Upper lobe of right lung (tissue), 1 donor: ENCODE measurements at places on chromosomes 3 and 15. TPM values are rescaled to one million over a fixed set of nuclear protein-coding genes. Genes with fewer than 3 reads are reported as not detected.

Gene SPCS1
- total RNA-seq: 76.0 TPM

Gene TRIM42
- total RNA-seq: not detected

Gene GHSR
- not detected for total RNA-seq

Gene RTP1
- total RNA-seq: not detected

Gene ACSBG1
- total RNA-seq: not detected

Gene EXOSC7
- 36.2 TPM for total RNA-seq

Gene NISCH
- 94.6 TPM for total RNA-seq

Gene TMEM266
- total RNA-seq: 2.5 TPM

Gene EFCAB12
- total RNA-seq: 0.55 TPM

Gene SMCO1
- total RNA-seq: not detected

Gene ATP8B4
- 9.4 TPM for total RNA-seq

DNA sequence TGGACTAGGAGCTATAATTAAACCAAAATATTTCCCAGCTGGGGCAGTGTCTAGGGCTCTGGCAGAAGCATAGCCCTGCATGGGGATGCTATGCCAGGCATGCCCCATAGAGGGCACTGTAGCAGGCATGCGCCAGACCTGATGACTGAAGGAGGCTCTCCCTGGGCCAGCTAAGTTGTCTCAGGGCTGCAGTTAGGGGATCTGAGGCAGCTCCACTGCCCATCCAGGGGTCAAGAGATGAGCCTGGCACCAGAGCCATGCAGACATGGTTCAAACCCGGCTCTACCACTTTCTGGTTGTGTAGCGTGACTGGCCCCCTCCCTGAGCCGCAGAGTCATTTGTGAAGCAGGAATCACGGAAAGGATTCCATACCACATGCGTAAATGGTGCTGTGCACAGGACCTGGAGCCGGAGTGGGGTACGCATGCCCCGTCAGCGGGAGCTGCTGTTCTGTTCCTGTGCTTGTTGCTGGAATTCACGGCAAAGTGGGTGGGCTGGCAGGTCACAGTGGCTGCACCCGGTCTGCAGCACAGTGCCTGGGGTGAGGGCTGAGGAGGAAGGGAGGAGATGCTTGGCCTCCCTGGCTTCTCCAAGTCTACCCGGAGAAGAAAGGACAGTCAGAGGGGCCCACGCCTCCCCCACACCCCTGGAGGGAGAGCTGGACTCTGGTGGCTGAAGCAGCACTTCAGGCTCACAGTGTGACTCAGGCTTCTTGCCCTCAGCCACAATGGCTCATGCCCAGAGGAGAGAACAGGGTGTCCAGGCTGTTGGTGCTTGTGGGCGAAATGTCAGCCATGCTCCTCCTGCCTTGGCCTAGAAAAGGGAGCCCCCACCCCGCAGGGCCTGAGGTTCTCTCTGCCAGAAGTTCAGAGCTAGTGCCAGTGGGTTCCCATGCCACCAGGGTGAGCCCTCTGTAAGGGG lies 43.1 kb downstream of the DNASE1L3 start:
- peaks cover 14% of the 10 kb centered on the region for H3K36me3 ChIP-seq
- H3K27me3 ChIP-seq: no peaks in the 10 kb centered on the region
- H3K27ac ChIP-seq: no peak overlapping the region
- H3K4me3 ChIP-seq: no peak overlapping the region
- peaks cover 27% of the 10 kb centered on the region for H3K4me1 ChIP-seq

- peak overlapping the region; percentile 20 for H3K27ac ChIP-seq
- no peaks in the 10 kb centered on the region for H3K27me3 ChIP-seq
- peaks cover 14% of the 10 kb centered on the region for H3K4me1 ChIP-seq
- no peaks in the 10 kb centered on the region for H3K36me3 ChIP-seq
- H3K4me3 ChIP-seq: no peak overlapping the region
These were observed 11.3 kb upstream of the LIMD1 start for GRCh38 chr3:45583021-45583851.

GRCh38 chr3:79514069-79514468 lies 253.7 kb downstream of the ROBO1 start:
- no peak for DNase-seq
- H3K4me1 ChIP-seq: no peaks in the 10 kb centered on the region
- no peaks in the 10 kb centered on the region for H3K36me3 ChIP-seq

- no peaks in the 10 kb centered on the region for H3K27me3 ChIP-seq
- no peaks in the 10 kb centered on the region for H3K4me1 ChIP-seq
- no peak overlapping the region for H3K4me3 ChIP-seq
- H3K27ac ChIP-seq: no peak overlapping the region
These were observed 183.1 kb upstream of the TLE3 start for GRCh38 chr15:70280781-70281180.

- H3K27me3 ChIP-seq: peaks cover 5% of the 10 kb centered on the region
- H3K4me1 ChIP-seq: no peaks in the 10 kb centered on the region
- no peak overlapping the region for H3K27ac ChIP-seq
- H3K4me3 ChIP-seq: no peak overlapping the region
These were observed 49.5 kb upstream of the CTXND1 start for GRCh38 chr15:80301472-80301871.

GRCh38 chr3:136716629-136717028 lies 35.5 kb downstream of the STAG1 start:
- no peak for DNase-seq
- H3K4me3 ChIP-seq: no peak overlapping the region
- no peaks in the 10 kb centered on the region for H3K4me1 ChIP-seq
- H3K27me3 ChIP-seq: no peaks in the 10 kb centered on the region
- no peaks in the 10 kb centered on the region for H3K36me3 ChIP-seq

GRCh38 chr3:24388611-24389010 lies 106.0 kb downstream of the THRB start:
- no peaks in the 10 kb centered on the region for H3K27me3 ChIP-seq
- no peak for DNase-seq
- no peak overlapping the region for H3K4me3 ChIP-seq

- H3K36me3 ChIP-seq: no peaks in the 10 kb centered on the region
- peak within 1 kb of the TSS; percentile 55 for H3K4me3 ChIP-seq
- H3K27ac ChIP-seq: peak within 1 kb of the TSS; percentile 90
- peaks cover 53% of the 10 kb centered on the region for H3K4me1 ChIP-seq
- DNase-seq: peak; percentile 89
These were observed at the start of gene SEMA3B for GRCh38 chr3:50268703-50269451. Gene SEMA3B (plus strand): TSS chr3:50269147. CDS start chr3:50269241, 94 bp downstream.

DNA sequence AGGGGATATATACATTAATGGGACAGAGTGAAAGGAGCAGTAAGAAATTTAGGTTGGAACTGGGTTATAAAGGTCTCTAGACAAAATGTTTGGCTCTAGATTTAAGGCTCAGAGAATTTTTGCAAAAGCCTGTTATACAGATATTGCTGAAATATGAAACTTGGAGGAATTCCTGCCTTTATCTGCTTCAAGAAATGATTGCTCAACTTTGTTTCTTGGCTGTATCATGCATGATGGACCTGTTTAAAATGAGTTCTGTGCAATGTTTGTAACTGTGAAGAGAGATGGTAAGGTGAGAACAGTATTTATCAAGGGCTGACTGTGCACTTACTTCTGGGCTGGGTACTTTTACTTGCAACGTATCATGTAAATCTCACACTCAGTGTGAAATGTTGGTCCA lies 3.3 kb downstream of the CRYBG3 start:
- no peak overlapping the region for H3K27ac ChIP-seq
- peaks cover 8% of the 10 kb centered on the region for H3K4me1 ChIP-seq
- no peaks in the 10 kb centered on the region for H3K36me3 ChIP-seq
- DNase-seq: no peak
- no peaks in the 10 kb centered on the region for H3K27me3 ChIP-seq

DNA sequence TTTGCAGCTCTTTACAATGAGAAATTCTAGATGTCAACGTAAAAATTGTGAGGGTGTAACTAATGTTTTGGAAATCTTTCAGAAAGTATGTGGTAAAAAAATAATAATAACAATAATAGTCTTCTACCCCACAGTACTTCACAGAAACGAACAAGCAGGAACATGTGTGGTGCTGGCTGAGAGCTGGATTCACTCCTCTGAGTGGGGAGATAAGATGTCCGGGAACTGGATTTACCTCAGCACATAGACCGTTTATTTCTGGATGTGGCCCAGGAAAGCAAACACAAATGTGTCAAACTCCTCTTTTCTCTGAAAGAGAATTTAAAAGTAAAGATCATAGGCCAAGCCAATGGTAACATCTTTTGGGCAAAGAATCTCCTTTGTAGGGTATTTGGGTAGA lies 103.4 kb downstream of the SLC49A4 start:
- H3K4me1 ChIP-seq: no peaks in the 10 kb centered on the region
- no peak overlapping the region for H3K27ac ChIP-seq
- H3K4me3 ChIP-seq: no peak overlapping the region

- no peak for DNase-seq
- no peaks in the 10 kb centered on the region for H3K27me3 ChIP-seq
- H3K4me3 ChIP-seq: no peak overlapping the region
These were observed 219.3 kb upstream of the KBTBD8 start for GRCh38 chr3:66778777-66779176.

DNA sequence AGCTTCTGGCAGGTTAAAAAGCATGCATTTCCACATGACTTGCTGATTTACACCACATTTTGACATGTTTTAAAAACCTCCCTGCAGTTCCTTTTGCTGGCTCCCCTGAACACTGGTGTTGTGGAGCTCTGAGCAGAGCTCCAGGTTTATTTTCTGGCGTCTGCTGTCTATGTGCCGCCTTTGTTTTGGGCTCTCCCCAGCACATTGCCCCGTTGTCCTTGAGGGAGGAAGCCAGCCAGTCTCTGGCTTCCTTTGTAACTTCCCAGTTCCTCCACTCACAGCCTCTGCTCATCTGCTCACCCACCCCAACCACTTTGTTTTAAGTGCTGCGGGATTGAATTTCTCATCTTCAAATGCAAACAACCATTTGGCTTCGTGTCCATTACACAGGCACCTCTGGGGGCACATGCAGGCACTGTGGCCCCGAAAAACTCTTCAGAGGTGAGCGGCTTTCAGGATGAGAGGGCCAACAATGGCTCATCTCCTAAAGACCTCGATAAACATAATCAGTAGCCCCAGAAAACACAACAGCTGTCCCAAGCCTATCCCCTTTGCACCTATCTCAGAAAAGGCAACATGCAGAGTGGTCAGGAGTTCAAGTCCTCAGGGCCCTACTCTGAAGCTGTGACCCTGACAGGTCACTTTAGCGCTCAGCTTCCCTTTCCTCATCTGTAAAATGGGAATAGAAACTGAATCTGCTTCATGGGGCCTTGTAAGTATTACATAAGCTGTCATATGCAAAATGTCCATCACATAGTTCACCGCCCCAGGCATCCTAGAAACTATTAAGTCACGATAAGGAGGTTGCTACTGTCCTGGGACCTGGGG lies 1.3 kb upstream of the MEF2A start:
- no peaks in the 10 kb centered on the region for H3K36me3 ChIP-seq
- peak overlapping the region; percentile 54 for H3K4me3 ChIP-seq
- no peak for DNase-seq
- peaks cover 26% of the 10 kb centered on the region for H3K4me1 ChIP-seq
- H3K27ac ChIP-seq: peak overlapping the region; percentile 95
- no peaks in the 10 kb centered on the region for H3K27me3 ChIP-seq

- DNase-seq: no peak
- H3K27me3 ChIP-seq: no peaks in the 10 kb centered on the region
- no peak overlapping the region for H3K27ac ChIP-seq
- H3K36me3 ChIP-seq: no peaks in the 10 kb centered on the region
- H3K4me1 ChIP-seq: peaks cover 6% of the 10 kb centered on the region
- H3K4me3 ChIP-seq: no peak overlapping the region
These were observed 226.7 kb upstream of the FEZF2 start for GRCh38 chr3:62600033-62600432.

DNA sequence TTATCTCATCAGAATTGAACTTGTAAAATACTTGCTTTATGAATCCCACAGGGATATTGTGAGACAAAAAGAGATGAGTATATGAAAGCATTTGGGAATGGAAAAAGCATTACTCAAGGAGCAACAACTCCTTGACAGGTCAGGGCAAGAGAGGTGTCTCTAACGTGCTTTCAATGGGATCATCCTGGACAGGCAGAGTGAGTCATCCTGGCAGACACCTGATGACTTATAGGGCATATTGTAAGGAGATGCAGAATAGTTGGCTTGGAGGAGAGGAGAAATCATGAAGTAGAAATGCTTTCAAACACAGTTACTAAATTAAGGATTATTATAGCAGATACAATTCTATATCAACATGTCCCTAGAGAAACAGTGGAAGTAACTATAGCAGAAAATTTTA lies 71.9 kb upstream of the THSD4 start:
- no peak overlapping the region for H3K27ac ChIP-seq
- H3K36me3 ChIP-seq: no peaks in the 10 kb centered on the region

- no peaks in the 10 kb centered on the region for H3K4me1 ChIP-seq
- no peak overlapping the region for H3K27ac ChIP-seq
- H3K36me3 ChIP-seq: no peaks in the 10 kb centered on the region
- no peak overlapping the region for H3K4me3 ChIP-seq
- DNase-seq: no peak
These were observed 42.5 kb upstream of the UBE3A start for GRCh38 chr15:25481208-25481859.

DNA sequence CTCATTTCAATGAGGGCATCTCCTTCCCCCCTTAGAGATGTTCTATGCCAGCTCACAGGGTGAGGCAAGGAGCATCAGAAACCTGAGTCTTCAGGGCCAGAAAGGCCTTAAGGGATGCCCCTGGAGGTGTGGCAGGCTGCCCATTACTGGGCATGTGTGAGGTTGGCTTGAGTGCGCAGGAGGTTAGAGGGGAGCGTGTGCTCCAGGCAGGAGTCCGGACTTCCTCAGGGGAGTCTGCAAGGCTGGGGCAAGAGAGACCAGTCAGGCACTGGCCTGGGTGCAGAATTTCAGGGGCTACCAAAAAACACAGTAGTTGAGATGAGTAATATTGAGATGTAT lies 1.9 kb downstream of the LOXL1 start:
- H3K4me3 ChIP-seq: peak overlapping the region; percentile 61
- H3K27ac ChIP-seq: no peak overlapping the region
- no peaks in the 10 kb centered on the region for H3K36me3 ChIP-seq
- peaks cover 23% of the 10 kb centered on the region for H3K4me1 ChIP-seq
- DNase-seq: no peak

DNA sequence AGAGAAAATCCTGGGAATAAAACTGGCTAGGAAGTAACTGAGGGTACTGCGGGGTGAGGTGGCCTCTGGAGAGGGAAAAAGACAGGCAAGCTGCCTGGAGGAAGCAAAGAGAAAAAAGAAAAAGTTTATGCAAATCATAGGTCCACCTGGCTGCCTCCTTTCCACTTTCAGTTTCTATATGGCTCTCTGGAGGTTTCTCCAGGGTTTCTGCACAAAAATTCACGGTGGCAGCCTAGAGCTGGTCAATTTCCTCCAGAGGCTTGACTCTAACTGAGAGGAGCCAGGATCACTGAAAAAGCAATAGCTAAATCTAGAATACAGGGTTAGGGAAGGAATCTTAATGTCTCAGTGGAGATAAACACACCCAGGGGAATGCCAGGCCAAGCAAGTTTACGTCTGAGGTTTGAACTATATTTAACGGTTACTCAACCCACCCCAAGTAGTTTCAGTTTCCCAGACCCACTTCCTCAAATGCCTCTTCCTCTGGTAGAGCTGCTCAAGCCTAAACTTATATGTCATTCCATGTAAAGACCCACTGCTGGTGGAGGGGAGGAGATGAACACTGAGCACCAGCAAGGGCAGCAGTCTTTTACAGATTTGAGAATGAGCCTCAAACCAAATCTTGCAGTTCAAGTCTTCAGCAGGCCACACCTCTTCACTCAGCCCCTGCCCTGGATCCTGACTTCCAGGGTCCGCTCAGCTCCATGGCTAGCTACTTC lies 5.7 kb downstream of the LYSMD2 start:
- H3K36me3 ChIP-seq: no peaks in the 10 kb centered on the region
- H3K4me3 ChIP-seq: peak overlapping the region; percentile 47
- no peaks in the 10 kb centered on the region for H3K27me3 ChIP-seq
- peak overlapping the region; percentile 88 for H3K27ac ChIP-seq
- DNase-seq: no peak

GRCh38 chr3:9553021-9553947 lies at the start of gene LHFPL4:
Gene LHFPL4 (minus strand): TSS chr3:9553822. CDS start chr3:9552679, 1,143 bp downstream.
- no peaks in the 10 kb centered on the region for H3K4me1 ChIP-seq
- H3K27ac ChIP-seq: no peak within 1 kb of the TSS
- no peak for DNase-seq
- H3K27me3 ChIP-seq: peaks cover 27% of the 10 kb centered on the region
